Pancreas (tissue), 10 donors: ENCODE measurements at places on chromosomes 2 and 18. TPM values are rescaled to one million over a fixed set of nuclear protein-coding genes. Genes with fewer than 3 reads are reported as not detected.
A peak's percentile ranks its signal among the peaks of the same experiment; 100 is the strongest.

- no peak for DNase-seq
Measured at GRCh38 chr18:49008156-49008555, 57.4 kb upstream of the SMAD7 start.

- DNase-seq: no peak
Measured at GRCh38 chr2:69081001-69081580, 68.1 kb downstream of the ANTXR1 start.

DNA sequence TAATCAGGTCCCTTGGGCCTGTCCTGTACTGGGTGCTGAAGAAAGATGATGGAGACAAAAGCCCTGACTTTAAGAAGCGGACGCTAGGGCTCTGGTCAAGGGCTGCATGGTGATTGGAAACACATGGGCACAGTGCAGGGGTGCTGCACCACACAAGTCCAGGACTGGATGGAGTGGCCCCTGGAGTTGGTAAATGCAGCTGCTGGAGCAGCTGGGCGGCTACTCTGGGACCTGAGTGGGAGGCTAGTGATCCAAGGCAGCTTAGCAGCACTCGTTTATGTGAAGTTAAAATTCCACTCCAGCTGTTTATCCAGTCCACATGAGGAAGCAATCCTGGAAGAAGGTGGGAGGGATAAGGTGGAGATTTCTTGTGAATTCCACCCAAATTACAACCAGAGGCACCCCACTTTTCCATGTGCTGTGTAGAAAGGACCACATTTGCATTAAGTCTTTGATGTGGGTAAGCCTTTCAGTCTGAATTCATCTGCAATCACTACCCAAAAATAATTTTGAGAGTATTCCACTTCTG, 24.9 kb downstream of the MERTK start:
- DNase-seq: no peak

- no peak for DNase-seq
Measured at GRCh38 chr18:45275367-45276113, 339.7 kb upstream of the SLC14A2 start.

- DNase-seq: no peak
Measured at GRCh38 chr2:27989149-27989548, 98.6 kb downstream of the BABAM2 start.

DNA sequence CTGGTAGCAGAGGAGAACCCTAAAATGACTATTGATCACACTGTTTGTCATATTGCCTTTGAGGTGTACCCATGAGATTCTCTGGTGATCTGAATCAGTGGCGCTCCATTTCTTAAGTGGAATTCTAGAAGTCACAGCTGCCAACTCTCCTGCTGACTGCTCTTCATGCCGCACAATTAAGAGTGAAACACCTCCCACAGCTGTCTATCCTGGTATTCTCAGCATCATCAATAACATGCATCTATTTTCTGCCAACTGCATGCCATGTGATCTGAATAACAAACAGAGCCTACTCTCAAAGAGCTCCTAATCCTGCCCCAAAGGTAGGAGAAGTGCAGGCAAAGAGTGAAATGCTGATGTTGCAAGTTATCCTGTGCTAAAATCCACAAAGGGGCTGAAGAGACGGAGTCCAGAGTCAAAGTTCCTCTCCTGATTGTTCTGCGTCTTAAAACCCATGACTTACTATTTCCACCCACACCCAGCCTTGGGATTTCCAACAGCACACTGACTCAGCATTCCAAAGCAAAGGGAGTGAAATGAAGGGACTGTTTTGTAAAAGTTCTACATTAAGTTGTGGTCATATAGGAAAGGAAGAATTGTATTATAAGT, 13.7 kb upstream of the DAPL1 start:
- DNase-seq: no peak

- no peak for DNase-seq
Measured at GRCh38 chr18:73979742-73980141, 167.9 kb downstream of the FBXO15 start.

GRCh38 chr2:167134381-167135072, 246.2 kb downstream of the XIRP2 start:
- DNase-seq: no peak

- no peak for DNase-seq
Measured at GRCh38 chr2:31244101-31244500, 10.1 kb downstream of the EHD3 start.

DNA sequence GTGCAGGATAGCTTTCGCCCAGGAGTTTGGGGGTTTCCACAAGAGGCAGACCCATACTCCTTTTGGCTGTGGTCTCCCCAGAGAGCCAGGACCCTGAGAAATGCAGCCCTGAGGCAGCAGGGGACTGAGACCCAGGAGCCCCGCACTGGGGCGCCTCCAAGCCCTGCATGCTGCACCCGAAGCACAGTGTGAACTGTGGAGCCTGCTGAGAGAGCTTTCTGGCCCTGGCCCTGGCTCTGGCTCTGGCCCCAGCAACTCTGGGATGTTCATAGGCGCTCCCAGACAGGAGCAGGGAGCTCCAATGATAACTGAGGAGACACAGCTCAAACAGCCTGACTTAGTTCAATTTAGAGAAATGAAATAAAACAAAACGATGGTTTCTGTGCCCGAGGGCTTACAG, 96.4 kb upstream of the TEX51 start:
- no peak for DNase-seq

- no peak for DNase-seq
Measured at GRCh38 chr18:6423289-6423688, 8.6 kb upstream of the L3MBTL4 start.

DNA sequence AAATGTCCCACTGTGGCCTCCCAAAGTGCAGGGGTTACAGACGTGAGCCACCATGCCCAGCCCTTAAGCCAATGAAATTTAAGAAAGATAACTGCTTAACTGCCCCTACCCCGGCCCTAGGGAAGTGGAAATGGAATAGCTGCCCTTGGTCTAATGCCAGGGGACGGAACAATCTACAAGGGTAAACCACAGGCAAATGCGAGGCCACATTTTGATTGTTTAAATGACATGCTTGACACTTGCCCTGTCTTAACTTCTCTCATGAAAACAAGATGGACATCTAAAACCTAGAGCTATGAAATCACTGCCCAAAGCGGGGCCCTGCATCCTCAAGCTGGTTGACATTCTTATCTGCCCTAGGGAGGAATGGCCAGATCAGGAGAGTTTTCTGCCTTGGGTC, 5.5 kb upstream of the ITSN2 start:
- DNase-seq: no peak

DNA sequence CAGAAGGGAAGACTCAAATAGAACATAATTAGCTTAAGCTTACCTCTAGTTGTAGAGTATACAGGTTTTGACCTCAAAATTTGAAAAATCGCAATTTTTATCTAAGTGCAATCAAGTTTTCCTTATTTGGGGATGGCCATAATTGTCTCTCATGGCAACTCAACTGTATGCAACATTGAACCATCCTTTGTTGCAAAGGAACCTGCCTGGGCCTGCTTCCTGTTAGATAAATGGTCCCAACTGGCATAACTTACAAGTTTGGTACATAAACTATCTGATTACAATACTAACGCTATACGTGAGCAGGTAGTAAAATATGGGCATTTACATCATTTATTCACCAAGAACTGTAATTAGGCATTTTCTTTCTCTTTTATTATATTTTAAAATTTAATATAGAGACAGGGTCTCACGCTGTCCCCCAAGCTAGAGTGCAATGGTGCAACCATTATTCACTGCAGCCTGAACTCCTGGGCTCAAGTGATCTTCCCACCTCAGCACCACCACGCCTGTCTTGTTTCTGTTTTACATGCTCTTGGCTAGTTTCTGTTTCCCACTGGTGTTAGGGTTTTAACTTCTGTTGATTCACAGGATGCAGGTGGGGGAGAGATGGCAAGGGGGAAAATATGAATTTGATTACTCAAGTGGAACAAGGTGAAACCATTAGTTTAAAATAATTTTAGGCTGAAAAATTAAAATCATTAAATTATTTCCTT, 55.3 kb upstream of the B3GNT2 start:
- no peak for DNase-seq

DNA sequence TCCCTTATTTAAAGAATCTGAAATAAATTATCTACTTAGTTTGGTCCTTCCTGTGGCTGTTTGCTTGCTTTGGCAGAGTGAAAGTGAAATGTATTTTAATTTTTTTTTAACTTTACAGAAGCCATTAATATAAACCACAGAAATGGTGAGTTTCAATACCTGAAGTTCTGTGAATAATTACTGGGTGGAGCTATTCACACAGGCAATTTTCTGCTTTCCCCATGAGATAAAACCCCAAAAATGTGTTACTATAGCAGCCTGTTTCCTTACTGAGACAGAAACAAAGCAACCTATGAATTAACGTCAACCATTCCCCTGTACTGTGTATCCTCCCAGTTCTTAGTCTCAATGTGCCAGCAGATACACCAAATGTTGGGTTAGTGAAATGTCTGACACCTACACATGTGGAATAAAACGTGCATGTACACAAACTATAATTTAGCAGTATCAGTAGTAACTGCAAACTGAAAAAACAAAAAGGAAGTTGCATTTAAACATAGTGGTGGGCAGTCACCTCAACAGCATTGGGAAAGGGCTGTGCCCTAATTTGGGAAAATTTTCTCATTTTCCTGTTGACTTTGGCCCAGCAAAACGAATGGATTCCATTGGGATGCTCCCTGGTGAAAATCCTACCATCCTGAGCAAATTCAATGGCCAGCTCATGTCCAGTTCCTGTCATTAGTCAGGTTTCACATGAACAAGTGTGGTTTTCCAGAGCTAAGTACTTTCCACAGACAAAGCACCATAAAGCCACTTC, 73.1 kb upstream of the RMDN2 start:
- no peak for DNase-seq

DNA sequence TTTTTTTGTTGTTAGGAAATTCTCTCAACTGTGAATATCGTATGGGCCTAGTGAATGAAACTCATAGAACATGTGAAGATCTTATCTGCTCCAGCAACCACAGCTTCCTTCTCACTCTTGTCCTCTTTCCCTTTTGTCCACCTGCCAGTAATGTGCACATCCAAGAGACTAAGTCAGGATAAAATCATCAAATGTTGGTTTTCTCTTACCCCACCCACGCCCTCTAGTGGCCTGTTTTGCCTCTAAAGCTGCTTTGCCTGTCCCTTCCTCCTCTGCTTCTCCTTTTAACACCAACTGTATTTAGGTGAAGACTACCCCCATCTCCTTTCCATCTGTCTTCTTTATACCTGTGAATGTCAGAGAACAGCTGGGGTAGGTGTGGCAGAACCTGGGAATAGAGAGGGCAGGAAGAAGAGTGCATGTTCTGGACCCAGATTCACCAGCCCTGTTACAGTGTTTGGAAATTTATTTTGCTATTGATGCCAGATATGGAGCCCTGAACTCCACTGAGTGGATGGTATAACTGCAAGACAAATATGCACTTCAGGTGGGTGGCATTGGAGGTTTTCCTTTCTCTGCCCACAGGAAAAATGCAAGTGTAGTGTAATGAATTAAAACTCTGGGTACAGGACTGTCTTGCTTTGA, 8.4 kb upstream of the MGAT5 start:
- DNase-seq: peak; percentile 73

- no peak for DNase-seq
Measured at GRCh38 chr2:62800618-62801017, 95.1 kb downstream of the EHBP1 start.

GRCh38 chr2:17878281-17879136, at the start of gene KCNS3:
Gene KCNS3, plus strand, starts transcription at chr2:17878667. Its CDS starts 52,342 bp downstream, at chr2:17931009.
- peak; percentile 83 for DNase-seq

DNA sequence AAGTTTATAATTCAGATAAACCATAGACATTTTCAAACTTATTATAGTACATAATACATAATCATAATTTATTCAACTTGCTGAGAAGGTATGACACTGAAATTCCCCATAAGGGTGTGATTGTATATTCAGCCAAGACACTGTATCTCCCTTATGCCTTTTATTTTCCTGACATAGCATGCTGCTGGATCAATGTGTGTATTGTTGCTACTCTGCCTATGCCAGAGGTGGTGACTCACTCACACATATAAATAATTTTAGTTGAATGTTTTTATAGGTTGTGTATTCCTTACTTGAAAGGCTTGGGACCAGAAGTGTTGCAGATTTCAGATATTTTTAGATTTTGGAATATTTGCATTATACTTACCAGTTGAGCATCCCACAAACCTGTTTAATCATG, 86.8 kb downstream of the VRK2 start:
- DNase-seq: no peak

- DNase-seq: no peak
Measured at GRCh38 chr18:70165936-70166335, 39.6 kb downstream of the RTTN start.

DNA sequence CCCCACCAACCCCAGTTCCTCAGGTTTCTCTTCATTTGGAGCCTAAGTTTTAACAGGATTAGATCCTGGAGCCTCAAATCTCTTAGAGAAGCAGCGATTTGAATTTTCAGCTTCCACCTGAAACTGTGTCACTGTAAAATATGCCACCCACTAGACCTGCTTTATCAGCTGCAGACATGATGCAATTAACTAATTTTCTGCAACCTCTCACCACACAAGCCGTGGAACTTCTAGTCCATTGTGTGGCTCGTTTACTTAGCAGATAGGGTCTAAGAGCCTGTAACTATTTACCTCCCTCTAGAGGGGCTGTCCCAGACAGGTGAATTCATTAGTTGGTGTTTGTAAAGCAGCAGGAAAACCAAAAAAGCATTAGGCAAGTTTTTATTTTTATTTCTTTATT, 31.6 kb upstream of the FZD5 start:
- peak; percentile 1 for DNase-seq

DNA sequence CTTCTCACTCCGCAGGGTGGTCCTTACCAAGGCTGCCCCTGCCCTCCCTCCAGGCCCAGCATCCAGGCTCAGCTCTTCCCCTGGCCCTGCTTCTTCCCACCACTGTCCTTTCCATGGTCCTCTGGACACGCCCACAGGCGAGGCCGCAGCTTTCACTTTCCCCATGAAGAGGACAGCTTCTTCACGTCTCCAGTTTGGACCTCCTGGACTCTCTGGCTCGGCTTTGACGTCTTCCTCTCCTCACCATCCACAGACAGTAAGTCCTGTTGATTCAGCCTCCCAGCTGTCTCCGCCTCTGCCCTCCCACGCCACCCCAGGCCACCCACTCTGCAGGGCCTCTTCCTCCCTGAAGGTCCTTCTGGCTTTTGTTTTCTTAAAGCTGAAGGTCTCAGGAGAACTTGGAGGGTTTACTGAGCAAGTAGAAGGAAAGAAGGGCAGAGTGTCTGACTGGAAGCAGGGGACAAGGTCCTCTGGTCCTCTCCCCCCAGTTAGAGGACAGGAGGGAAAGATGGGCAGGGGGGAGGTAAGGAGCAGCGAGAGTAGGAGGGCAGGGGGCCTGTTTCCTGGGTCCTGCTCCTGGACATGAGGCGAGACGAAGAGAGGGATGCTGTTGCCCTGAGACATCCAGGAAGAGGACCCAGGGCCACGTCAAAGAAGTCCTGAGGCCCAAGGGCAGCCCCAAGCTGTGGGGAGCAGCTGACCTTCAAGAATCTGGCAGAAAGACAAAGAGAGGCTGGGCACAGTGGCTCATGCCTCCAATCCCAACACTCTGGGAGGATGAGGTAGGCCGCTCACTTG, 24.7 kb upstream of the NMUR1 start:
- DNase-seq: no peak

GRCh38 chr2:206211657-206212255, 52.1 kb downstream of the EEF1B2 start:
- no peak for DNase-seq

HOXD4 gene
- 1.0 TPM for polyA plus RNA-seq

CRYGA gene
- not detected for polyA plus RNA-seq

MARCO gene
- 0.80 TPM for polyA plus RNA-seq

ACMSD gene
- polyA plus RNA-seq: 0.61 TPM

TCF23 gene
- not detected for polyA plus RNA-seq

WDCP gene
- 1.7 TPM for polyA plus RNA-seq

FOSL2 gene
- polyA plus RNA-seq: 11.9 TPM

IKZF2 gene
- polyA plus RNA-seq: 0.65 TPM

IL36A gene
- polyA plus RNA-seq: not detected
